ENCODE measurements at places on chromosomes 2 and 18.

DNA sequence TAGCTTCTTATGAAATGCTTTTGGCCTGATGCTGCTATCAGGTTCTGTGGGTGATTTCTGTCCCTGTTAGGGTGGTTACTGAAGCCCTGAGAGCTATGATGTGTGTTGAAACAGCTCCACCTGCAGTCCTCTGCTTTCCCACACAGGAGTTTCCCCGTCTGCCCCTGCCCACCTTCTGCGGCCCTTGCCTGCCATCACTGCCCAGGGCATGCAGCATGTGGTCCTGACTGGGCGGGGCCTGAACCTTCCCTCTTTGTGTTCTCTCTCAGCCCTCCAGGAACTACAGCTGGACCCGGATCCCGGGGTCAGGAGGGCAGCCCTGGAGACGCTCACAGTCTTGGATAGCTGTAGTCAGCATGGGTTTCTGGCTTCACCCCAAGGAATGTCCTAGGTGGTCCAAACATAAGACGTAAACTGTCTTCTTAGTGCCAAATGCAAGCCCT, 21.4 kb downstream of the HJURP start:
- no peak for DNase-seq

GRCh38 chr2:195602687-195603086, 54.3 kb upstream of the SLC39A10 start:
- no peak for DNase-seq

DNA sequence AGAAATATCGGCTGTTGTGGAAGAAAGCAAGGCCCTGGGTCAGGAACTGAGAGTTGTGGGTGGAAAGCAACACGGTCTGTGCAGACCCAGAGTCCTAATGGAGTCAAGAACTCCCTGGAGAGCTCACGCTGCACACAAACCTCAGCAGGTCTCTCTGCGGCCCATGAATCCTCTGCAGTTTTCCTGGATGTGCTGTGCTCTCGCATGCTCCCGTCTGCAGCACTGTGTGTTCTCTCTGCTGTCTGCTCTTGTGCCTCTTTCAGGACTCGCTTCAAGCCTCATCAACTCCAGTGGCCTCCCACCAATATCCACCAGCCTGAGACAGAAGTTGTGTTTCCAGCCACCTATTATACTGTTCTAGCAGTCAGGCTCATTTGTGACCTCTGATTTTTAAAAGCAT, 24.3 kb downstream of the RNU4ATAC start:
- DNase-seq = no peak

GRCh38 chr2:71544919-71545571, 91.7 kb downstream of the DYSF start:
- no peak for DNase-seq

DNA sequence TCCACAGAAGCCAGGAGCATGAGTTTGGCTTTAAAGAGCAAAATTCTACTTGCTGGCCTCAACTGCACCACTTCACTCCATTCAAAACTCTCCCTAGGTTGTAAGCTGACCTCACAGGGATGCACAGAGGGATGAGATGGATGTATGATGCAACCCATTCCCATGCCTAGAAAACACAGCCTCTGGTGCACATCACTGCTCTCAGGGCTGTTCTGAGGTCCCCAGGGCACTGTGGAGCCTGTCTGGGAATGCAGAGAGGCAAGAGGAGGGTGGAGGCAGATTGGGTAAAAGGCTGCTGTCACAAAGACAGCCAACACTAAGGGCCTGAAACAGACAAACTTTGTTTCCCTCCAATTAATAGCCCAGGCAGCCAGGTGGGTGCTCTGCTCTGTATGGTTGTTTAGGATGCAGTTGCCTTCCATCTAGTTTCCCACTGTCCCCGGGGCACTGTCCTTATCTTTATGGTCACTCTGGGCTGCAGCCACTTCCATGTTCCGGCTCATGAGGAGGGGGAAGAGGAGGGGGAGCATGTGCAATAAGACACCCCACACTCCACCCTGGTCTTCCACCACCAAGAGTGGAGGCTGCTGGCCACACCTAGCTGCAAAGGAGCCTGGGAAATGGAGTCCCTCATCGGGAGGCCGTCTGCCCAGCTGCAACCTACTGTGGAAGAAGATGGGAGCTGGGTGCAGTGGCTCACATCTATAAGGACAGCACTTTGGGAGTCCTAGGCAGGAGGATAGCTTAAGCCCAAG, 7.0 kb downstream of the GPR45 start:
- DNase-seq = no peak

DNA sequence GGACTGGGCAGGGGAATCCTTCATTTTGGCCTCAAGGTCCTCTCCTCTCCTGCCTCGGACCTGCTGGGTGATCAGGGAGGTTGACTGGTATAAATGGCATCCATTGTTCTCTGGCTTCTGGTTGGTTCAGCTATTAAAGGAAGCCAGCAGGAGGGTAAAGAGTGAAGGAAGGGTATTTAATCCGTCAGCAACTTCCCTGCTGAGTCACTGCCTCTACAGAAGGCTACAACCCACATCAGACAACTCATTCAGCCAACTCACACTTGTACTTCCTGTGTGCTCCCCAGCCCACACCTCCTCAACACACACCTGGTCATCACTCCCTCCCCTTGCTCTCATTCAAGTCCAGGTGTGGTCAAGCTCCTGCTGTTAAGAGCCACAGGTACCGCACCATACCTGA, 68.3 kb upstream of the MRPS9 start:
- no peak for DNase-seq

Data from Panc1 (cell line).